Left ventricle myocardium superior (tissue), 1 donor: ENCODE measurements at places on chromosomes 3 and 15. TPM values are rescaled to one million over a fixed set of nuclear protein-coding genes. Genes with fewer than 3 reads are reported as not detected.

GRCh38 chr3:51176923-51177322 lies 208.2 kb upstream of the MANF start:
- no peak for DNase-seq

DNA sequence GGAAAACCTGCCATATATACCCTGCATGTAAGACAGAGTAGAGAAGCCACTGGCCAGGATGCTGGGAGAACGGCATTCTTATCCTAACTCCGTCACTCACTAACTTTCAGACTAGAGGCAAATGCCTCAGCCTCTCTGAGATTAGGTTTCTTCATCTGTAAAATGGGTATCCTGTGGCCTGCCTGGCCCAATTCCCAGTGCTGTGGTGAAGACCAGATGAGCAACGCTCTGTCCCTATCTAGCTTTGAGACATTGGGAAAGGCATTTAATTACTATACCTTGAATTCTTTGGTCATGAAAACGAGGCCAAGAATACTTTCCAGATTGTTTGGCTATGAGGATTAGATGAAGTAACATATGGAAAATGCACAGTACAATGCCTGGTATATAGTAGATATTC lies 35.9 kb downstream of the CEMIP start:
- no peak for DNase-seq

DNA sequence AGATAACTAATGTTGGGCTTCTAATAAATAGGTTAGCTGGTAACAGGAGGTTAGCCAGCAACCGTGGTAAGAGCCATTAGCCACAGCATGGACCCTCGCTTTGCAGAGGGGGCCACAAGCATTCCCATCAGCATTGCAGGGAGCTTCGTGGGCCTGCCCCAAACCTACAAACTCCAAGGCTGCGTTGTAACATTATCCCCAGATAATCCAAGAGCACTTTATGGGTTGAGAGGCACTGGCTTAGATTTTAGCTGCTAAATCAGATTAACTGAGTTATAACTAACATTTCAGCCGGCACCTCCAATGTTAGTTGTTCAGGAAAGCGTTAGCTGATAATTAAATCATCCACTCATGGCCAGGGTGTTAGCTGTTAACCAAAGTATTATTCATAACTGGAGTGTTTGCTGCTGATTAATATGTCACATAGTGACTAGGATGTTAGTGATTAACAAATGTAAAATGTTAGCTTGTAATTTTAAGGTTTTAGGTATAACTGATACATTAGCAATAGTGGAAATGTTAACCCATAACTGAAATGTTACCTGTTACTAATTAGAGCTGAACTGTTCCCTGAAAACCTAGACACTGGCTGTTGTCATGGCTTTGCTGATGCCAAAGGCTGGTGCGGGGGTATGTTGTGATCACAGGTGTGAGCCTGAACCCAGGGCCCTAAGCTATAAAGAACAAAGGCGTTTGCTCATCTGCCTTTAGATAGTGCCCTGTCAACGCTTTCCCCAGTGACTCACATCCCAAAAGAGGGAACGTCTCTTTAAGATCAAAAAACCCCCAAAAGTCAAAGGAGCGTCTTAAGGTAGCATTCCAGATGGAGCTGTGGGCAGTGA lies 56.2 kb downstream of the SLC6A6 start:
- DNase-seq, result no peak

DIPK2A gene
- 6.3 TPM for total RNA-seq

- DNase-seq, result no peak
Observed at GRCh38 chr15:67079361-67079760, 14.0 kb downstream of the SMAD3 start.

TRIM71 gene
- not detected for total RNA-seq
